ENCODE measurements at places on chromosomes 16 and 17.
A peak's percentile ranks its signal among the peaks of the same experiment; 100 is the strongest.

- no peak for DNase-seq
Measured at GRCh38 chr17:76275382-76276068, 10.4 kb downstream of the UBALD2 start.

GRCh38 chr16:67104061-67104460 is 5.7 kb upstream of the PHAF1 start:
- peak; percentile 80 for DNase-seq

GRCh38 chr16:68091380-68092261 is 6.5 kb downstream of the NFATC3 start:
- DNase-seq = no peak

DNA sequence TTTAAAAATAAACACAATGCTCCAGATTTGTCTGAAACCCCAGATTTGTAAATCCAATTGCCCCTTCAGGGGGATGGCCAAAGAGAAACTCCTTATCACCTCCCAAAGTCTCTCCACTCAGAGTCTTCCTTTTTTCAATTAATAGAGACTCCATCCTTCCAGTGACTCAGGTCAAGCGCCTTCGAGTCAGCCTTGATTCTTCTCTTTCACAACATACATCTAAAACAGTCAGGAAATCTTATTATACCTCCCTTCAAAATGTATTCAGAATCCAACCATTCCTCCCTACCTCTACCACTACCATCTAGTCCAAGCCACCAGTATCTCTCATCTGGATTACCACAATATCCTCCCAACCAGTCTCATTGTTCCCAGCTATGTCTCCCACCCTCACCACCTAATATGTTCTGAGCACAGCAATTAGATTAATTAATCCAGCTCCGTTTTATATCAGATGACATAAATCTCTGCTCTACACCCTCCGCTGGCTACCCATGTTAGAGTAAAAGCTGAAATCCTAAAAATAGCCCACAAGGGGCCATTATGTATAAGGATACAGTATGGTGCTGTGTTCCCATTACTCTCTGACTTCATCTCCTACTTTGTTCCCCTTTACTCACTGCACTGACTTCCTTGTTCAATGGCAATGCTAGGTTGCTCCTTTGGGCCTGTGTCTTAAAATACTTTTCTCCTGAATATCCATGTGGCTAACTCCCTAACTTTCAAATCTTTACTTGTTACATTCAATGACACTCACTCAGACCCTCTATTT is 11.8 kb downstream of the SIAH1 start:
- DNase-seq = no peak

- DNase-seq = no peak
Measured at GRCh38 chr17:45889579-45889978, 4.8 kb upstream of the MAPT start.

GRCh38 chr17:77407321-77408277 is 266.8 kb downstream of the SEC14L1 start:
- DNase-seq = no peak

GRCh38 chr17:37135576-37135975 is 186.8 kb downstream of the AATF start:
- no peak for DNase-seq

Measured in RKO (cell line).